ENCODE measurements at places on chromosomes 7 and 10.

DNA sequence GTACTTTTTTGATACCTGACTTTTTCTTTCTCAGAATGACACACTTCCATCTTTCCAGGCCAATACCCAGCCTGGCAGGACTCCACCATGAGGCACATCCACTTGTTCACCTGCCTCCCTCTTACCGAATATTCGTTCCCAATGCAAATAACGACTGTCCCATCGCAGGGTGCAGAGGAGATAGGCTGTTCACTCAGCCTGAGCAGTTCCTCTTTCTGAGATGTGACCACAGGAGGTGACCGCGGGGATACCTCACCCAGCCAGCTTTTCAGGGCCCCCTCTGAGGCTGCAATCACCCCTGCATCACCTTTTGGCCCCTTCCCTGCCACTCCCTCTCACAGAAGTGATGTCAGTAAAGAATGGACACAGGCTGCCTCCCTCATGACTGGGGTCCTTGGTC is 28.3 kb downstream of the PTPRN2 start:
- no peak for DNase-seq

DNA sequence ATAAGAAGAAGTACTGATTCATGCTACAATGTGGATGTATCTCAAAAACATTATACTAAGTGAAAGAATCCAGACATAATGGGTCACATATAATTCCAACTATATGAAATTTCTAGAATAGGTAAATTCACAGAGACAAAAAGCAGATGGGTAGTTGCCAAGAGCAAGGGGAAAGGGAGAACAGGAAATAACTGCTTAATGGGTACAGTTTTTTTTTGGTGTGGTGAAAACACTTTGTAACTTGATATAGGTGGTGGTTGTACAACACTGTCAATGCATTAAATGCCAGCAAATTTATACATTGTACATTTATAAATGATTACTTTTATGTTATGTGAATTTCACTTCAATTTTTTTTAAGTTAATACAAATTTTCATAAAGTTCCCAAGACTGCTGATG is 19.4 kb upstream of the LRRN3 start:
- DNase-seq = no peak

GRCh38 chr7:94176694-94177200 is 172.6 kb upstream of the BET1 start:
- DNase-seq = no peak

GRCh38 chr7:120832803-120833202 is 25.1 kb downstream of the TSPAN12 start:
- no peak for DNase-seq

GRCh38 chr7:134014935-134015334 is 112.2 kb upstream of the LRGUK start:
- no peak for DNase-seq

DNA sequence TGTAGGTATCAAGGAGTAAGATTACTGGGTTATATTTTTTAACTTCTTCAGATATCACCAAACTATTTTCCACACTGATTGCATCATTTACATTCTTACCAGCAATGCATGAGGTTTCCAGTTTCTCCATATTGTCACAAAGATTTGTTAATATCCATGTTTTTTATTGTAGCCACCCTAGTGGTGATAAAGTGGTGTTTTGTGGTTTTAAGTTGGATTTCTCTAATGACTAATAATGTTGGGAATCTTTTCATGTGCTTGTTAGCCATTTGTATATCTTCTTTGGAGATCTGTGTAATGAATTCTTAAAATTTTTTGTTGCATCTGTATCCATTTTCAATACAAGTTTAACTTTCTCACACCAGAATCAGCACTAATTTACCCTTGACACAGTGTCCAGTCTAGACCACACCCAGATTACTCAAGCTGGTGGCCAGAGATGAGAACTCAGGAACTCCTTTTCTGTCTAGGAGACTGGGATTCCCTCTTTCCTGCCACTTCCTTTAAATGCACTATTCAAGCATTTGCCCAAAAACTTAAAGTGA is 67.0 kb upstream of the PLXDC2 start:
- DNase-seq = no peak

- no peak for DNase-seq
Observed at GRCh38 chr7:84914598-84914997, 272.3 kb downstream of the SEMA3D start.

DNA sequence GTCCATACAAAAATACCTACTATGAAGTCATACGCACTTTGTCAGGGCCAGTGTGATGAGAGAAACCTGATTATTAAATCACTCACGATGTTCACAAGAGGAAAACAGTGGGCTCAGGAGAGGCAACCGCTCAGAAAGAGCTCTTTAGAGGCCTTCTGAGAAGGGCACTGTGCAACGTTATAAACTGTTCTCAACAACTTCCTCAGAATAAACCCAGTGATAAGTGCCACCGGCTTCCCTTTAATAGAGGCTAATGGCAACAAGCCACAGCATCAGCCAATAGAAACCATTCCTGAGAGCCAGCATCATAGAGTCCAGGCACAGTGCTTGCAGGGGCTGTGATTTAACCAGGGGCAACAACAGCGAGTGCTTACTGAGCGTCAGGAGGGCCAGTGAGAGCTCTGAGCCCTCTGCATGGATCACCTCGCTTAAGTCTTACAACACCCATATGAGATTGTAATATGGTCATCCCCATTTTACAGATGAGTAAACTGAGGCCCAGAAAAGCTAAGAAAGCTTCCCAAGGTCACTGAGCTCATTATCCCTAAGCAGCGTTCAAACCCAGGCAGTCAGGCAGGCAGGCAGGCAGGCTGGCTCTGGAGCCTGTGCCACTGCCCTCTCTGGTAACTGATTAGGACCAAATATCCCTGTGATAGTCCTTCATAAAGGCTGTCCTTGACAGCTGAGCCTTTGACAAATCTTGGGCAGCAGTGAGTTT is 30.9 kb upstream of the ATXN7L1 start:
- DNase-seq = no peak

- DNase-seq = no peak
Observed at GRCh38 chr7:149285603-149286002, 23.6 kb downstream of the ZNF783 start.

GRCh38 chr10:127576740-127577161 is 27.6 kb downstream of the NPS start:
- no peak for DNase-seq

All from AG04449 (cell line).